HT1080 (cell line): ENCODE measurements at places on chromosomes 5 and 9. TPM values are rescaled to one million over a fixed set of nuclear protein-coding genes. Genes with fewer than 3 reads are reported as not detected.

The CNTRL gene
- 6.1 and 8.1 TPM in 2 replicates for total RNA-seq

The C5orf58 gene
- total RNA-seq = 2.4 and 7.7 TPM in 2 replicates

The CDKN2B-AS1 gene
- total RNA-seq = 2.7 and 3.8 TPM in 2 replicates

The FCN2 gene
- total RNA-seq = not detected in 2 replicates

The MAMDC2 gene
- total RNA-seq = 0.17 and 0.37 TPM in 2 replicates

The RNF183 gene
- not detected in 2 replicates for total RNA-seq

The PIK3R1 gene
- total RNA-seq = 12.6 and 14.0 TPM in 2 replicates

The NOL6 gene
- 107 and 110 TPM in 2 replicates for total RNA-seq

The OTULINL gene
- total RNA-seq = 7.0 and 7.1 TPM in 2 replicates

The WWC1 gene
- 48.7 and 52.8 TPM in 2 replicates for total RNA-seq

The GRIN1 gene
- not detected in 2 replicates for total RNA-seq

The MED27 gene
- total RNA-seq = 59.5 and 63.5 TPM in 2 replicates

GRCh38 chr5:149857499-149857898 is 87.1 kb downstream of the PDE6A start:
- DNase-seq = peak; percentile 97

DNA sequence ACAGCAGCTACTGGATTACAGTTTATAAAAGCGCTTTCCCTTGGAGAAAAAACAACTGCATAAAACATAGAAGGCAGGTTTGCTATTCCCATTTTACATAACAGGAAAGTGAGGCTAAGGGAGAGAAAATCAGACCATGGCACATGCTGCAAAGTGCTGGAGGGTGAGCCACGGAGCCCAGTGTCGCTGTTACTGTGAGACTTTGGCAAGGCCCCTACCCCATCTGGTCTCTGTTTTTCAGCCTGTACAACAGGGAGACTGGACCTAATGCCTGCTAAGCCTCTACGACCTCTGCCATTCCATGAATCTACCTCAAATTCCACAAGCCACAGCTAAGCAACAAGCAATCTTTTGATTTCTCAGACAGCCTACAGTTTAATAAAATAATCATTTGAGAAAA is 139.2 kb downstream of the GABBR2 start:
- no peak for DNase-seq

- no peak for DNase-seq
These were observed 7.1 kb upstream of the MYOZ3 start for GRCh38 chr5:150653762-150654556.

GRCh38 chr9:113808391-113809358 is 67.4 kb upstream of the ZNF618 start:
- peak; percentile 67 for DNase-seq

DNA sequence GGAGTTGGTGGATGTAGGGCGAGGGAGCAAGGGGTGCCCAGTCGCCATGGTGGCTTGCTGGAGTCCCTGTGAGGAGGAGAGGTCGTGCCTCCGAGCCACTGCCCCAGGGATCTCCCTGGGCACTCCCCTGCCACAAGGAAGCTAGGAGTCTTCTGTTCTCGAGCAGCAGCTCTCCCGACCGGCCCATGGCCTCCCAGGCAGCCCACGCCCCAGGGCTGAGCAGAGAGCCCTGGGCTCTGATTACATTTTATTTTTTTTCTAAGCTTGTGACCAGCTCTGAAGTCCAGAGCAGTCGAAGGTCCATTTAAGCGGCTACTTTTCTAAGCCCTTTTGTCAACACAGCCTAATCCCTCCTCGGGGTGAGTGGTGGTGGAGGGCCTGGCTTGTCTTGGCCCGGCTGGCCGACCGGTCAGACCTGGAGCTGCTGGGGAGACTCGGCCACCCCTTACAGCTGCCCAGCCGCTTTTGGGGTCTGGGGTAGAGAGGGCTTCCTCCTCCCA is 2.1 kb downstream of the RXRA start:
- DNase-seq = no peak

DNA sequence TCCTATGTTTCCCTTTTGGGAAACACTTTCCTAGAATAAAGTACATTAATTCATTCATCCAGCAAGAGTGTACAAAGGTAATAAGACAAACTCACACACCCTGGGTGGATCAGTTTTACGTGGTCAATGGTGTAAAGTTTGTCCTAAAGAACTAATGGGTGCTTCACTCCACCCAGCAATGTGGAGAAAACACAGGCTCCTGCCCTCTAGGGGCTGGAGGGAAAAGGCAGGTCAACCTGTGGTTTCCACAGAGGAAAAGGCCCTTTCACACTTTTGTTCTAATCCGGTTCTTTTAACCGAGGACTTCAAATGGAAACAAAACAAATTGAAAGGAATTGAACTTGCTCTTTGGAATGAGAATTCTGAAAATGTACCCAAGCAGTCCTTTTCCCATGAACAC is 80.9 kb upstream of the SPOCK1 start:
- DNase-seq = no peak

- peak; percentile 50 for DNase-seq
These were observed 61.0 kb downstream of the ARL15 start for GRCh38 chr5:54249210-54250028.

- no peak for DNase-seq
These were observed 235.8 kb downstream of the TMEM38B start for GRCh38 chr9:105930011-105930627.

GRCh38 chr9:33619666-33620404 is 95.8 kb downstream of the ANKRD18B start:
- peak; percentile 69 for DNase-seq

- no peak for DNase-seq
These were observed 69.3 kb downstream of the SLC1A1 start for GRCh38 chr9:4559261-4560182.

DNA sequence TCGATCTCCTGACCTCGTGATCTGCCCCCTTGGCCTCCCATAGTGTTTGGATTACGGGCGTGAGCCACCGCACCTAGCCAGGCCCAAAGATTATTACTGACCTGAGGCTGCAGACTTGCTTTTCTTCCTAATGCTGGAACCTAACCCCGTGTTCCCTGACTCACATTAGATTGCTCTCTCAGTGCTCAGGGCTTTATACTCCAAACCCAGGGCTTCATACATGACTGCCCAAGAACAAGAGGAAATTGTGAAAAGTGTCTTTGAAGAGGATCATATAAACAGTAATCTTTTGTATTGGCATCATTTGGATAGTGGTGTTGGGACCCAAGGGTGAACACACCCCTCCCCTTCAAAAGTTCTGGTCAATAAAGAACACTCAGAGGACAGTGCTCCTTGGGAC is 233.3 kb upstream of the TAS2R1 start:
- DNase-seq = no peak

DNA sequence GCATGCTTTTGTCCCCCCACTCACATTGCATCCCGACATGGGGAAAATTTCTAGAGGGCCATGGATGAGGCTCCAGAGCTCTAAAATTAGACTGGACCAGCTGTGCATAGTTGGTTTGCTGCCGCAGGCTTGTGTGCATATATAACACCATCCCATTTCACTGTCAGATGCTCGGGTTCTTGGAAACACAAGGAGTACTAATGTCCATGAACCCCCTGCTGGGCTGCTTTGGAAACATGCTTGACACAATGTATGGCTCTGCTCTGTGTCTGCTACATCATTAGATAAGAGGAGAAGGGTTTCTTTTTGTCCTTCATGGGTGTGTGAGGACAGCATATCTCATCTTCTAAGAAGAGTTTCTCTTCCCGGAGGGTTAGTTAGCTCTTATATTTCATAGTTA is 292.1 kb upstream of the RORB start:
- DNase-seq = no peak

GRCh38 chr9:91001146-91001611 is 199.6 kb downstream of the SYK start:
- peak; percentile 91 for DNase-seq

- DNase-seq = no peak
These were observed 22.1 kb downstream of the URM1 start for GRCh38 chr9:128393145-128393775.

DNA sequence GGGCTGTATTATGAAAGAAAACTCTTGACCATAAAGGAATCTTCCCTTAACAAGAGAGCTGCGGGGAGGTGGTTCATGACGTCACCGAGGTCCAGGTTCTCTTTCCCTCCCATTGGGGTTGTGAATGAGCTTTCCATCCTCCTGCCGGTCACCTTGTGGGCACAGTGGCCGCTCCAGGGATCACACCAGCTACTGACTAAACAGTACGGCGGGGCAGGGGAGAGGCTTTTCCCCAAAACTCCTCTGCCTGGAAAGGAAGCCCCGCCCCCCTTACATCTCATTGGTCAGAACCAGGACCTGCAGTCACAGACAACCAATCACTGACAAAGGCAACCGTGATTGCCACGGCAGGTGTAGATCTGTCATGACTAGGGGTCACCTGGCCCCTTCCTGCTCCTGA is 35.6 kb downstream of the ROR2 start:
- DNase-seq = no peak

- DNase-seq = no peak
These were observed 25.1 kb downstream of the XRCC4 start for GRCh38 chr5:83102364-83102980.

- DNase-seq = no peak
These were observed 2.7 kb upstream of the LEAP2 start for GRCh38 chr5:132870801-132871200.

GRCh38 chr5:18216729-18217128 is 582.5 kb downstream of the TAF11L14 start:
- no peak for DNase-seq

GRCh38 chr5:98193921-98194760 is 579.3 kb upstream of the RGMB start:
- no peak for DNase-seq

GRCh38 chr5:95734187-95734586 is 3.1 kb downstream of the RHOBTB3 start:
- DNase-seq = no peak

- DNase-seq = no peak
These were observed 57.1 kb upstream of the GOLPH3 start for GRCh38 chr5:32231241-32231640.

- DNase-seq = peak; percentile 95
These were observed 138.3 kb downstream of the BASP1 start for GRCh38 chr5:17355586-17356346.

GRCh38 chr5:126056851-126057622 is 366.2 kb upstream of the GRAMD2B start:
- DNase-seq = no peak

GRCh38 chr9:91433180-91433579 is 9.5 kb upstream of the NFIL3 start:
- DNase-seq = peak; percentile 93
